Stimulated activated CD4-positive, alpha-beta T cell treated with anti-CD3 and anti-CD28 coated beads, Interleukin-1b, Interleukin-23, amount 100 ng/mL, for 1 hour (primary cell): ENCODE measurements at places on chromosomes 5 and 9.

DNA sequence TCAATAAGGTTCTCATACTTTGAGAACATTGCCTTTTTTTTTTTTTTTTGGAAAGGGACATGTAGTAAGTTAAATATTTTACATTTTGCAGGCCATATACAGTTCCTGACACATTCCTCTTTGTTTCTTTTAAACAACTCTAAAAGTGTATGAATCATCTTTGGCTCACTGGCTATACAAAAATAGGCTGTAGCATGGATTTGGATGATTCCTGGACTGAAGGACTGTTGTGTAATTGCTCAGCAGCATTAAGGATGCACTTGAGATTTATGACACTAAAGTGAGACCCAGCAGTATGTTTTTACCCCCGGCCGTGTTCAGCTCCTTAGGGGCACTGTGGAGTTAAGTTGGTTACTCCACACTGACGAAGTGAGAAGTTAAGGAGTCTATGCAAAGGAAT, 41.3 kb downstream of the VPS13A start:
- no peak for DNase-seq

- no peak for DNase-seq
Measured at GRCh38 chr9:107648153-107648715, 158.7 kb upstream of the KLF4 start.

DNA sequence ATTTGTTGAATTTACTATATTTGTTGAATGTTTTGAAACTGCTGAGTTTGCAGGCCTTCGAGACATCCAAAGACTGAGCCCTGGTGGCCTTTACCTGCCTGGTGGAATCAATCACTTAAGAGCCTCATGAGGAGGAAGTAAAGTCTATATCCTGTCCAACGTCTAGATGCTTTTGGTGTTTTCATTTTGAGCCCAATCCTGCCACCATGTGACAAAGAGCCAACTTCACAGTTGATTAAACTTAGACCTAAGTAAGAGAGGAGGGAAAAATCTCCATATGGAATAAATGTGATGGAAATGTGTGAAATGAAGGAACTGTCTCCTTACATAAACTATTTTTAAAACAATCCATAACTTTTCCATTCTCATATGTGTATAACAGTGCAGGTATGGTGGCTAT, 220.1 kb downstream of the PRR16 start:
- no peak for DNase-seq

GRCh38 chr9:110923601-110924000, 114.7 kb downstream of the LPAR1 start:
- no peak for DNase-seq

- no peak for DNase-seq
Measured at GRCh38 chr5:177303925-177304391, 359 bp downstream of the PRELID1 start.

DNA sequence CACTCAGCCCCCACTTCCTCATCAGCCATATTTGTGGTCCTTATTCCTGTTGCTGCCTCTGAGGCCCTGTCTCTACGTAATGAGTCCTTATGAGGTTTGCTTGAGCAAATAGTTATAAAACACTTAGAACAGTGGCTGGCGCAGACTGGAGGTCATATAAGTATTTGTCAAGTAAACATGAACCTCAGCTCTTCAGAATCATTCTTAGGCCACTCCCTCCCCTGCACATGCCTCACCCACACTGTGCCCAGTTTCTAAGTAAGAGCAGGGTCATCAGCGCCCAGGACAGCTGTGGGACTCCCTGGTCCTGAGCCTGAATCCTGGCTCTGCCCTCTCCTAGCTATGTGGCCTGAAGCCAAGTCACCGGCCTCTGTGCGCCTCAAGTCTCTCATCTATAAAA, 4.0 kb downstream of the ST6GALNAC4 start:
- DNase-seq: no peak

DNA sequence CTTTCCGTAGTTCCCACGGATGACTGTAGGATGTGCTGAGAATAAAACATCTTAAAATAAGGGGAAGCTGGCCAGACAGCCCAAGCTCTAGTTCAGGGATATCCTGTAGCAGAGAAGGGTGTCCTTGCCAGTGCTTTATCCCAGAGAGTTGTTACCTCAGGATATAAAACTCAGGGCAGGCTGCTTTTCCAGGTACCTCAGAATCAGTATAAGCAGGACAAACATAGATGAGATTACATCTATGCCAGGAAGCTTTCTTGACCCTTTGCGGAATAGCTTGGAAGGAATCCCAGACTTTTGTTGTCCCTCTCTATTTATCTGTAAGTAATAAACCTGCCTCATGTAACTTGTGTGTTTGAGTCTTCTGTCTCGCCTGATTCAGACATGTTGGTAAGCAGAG, 565.7 kb downstream of the PRDM9 start:
- DNase-seq: no peak

DNA sequence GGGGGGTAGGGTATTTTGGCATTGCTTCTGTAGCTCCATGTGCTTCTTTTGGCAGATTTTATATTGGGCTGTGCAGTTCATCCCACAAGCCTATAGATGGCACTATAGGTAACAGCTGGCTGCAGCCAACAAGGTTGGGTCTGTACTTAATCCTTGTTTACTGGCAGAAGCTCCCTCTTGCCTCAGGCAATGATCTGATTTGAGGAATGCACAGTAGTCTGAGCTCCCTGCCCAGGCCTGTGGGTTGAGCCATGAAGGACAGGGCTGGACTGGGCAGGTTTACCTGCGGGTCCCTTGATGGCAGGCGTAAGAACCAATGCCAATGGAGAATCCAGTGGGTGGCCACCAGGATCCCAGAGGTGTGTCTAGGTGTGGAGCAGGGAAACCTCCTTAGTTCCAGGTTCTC, 11.7 kb upstream of the OR1J2 start:
- DNase-seq: no peak

- DNase-seq: no peak
Measured at GRCh38 chr5:1945606-1946005, 62.9 kb upstream of the IRX4 start.

DNA sequence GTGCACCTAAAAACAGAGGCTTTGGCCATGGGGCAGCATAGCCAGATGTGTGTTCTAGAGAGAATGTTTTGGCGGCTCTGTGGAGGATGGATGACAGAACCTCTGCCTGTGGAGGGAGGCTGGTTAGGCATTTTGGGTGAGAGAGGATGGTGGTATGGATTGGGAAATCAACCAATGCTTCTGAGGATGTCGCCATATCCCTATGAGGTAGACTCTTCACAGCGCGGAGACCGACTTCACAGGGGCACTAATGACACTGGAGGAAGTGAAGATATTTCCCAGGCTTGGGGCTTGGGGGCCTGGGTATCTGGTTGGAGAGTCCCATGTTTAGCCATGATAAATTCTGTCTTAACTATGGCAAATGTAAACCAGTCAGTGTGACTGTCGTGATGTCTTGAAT, 140.6 kb upstream of the KLF4 start:
- DNase-seq: no peak

DNA sequence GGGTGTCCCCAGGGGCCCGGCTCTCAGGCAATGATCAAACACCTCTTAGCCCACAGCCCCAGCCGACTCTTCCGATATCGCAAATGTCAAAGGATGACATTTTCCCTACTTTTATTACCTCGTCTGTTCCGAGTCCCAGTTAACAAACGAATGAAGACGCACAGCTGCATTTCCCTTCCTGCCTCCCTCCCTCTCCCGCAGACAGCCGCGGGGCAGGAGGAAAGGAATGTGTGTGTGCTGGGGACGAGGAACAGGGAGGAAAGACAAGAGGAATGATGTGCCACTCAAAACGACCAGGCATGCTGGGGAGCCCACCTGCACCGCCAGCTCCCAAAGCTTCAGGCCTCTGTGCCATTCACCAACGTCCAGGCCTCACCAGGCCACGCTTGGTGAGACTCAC, 125.9 kb upstream of the SARDH start:
- no peak for DNase-seq

GRCh38 chr9:127196826-127197145, 67.8 kb upstream of the GARNL3 start:
- DNase-seq: no peak

- no peak for DNase-seq
Measured at GRCh38 chr5:132027027-132027426, 15.6 kb upstream of the ACSL6 start.

DNA sequence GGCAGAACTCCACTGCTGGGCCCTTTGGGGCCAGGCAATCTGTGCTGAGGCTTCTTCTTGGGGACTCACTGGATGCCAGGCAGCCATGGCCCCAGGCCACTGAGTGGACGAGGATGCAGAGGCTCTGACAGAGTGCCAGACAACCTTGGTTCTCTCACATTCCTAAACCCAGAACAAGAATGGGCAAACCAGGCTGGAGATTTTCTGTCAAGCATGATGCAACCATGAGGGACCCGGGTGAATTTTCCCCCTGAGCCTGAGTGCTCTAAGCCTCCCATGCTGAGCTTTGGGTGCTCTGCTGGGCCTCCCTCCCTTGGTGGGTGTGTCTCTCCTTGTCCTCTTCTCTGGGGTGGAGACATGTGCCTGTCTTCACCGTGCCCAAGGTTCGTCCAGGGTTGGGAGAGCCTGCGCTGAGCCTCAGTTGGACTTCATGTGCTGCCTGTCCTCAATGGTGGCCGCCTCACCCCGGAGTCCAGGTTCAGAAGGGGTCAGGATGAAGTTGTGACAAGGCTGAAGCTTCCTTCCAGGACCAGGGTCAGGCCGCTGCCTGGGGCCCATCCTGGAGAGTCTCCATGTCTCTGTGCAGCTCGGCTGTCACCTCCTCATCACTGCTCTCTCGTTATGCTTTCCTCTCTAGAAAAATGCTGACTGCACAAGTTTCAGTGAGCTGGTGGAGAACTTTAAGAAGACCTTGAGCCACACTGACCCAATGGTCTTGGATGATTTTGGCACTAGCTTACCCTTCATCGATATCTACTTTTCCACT, 24.1 kb downstream of the PITX1 start:
- DNase-seq: no peak

DNA sequence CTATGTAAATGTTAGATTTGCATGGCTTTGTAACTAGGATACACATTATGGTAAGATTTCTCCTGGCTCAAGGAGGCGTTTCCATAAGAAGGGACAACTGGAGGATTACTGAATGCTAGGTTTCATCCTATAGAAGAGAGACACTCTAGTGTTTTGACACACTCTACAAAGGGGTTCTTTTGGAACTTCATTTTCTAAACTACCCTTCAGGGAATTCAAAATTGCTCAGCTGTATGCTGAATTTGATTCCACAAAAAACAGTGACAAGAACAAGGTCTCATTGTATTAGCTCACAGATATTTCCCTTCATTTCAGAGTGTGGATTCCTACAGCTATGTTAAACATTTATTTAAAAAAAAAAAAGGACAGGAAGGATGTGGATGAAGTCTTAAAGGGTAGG, 151.7 kb downstream of the PPP2R2B start:
- DNase-seq: no peak

- no peak for DNase-seq
Measured at GRCh38 chr9:14323083-14323971, 9.4 kb upstream of the NFIB start.

GRCh38 chr5:178668579-178668978, 41.7 kb upstream of the CLK4 start:
- no peak for DNase-seq

DNA sequence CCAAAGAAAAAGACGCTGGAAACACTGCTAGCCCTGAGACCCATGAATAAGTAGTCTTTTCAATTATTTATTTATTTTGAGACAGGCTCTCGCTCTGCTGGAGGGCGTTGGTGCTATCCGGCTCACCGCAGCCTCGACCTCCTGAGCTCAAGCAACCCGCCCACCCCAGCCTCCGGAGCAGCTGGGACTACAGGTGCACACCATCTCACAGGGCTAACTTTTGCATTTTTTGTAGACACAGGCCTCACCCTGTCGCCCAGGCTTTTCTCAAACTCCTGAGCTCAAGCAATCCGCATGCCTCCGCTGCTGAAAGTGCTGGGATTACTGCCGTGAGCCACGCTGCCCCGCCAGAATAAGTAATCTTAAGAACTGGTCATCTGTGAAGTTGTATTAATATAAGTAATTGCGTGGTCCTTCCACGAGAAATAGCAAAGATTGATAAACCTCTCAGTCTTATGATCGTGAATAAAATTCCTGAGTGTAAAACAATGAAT, 1.6 kb downstream of the ANXA2R start:
- no peak for DNase-seq

DNA sequence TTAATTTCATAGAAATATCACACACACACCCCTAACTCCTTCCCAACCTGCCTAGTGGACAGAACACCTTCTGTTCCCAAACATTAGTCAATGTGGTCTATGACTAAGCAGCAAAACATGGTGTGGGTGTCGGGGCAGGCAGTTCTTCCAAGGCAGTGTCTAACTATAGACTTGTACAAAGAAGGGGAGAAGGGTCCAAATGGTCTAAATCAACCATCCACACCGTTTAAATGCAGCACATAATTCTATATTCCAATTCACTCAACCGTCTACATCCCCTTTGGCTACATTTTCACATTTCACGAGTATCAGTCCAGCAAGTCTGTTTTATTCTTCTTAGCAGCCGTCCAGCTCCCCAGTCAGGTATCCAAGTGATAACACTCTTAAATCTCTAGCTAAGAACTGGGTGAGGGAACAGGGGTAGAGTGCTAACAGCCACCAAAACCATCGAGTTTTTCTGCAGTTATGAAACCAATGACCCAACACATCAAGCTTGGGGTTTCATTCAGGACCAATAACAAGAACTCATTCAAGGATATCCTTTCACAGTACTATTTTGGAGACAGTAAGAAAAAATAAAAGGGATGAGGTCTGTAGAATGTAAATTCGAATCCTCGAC, 3.3 kb downstream of the ZNF608 start:
- no peak for DNase-seq

- DNase-seq: no peak
Measured at GRCh38 chr5:95907740-95908706, 53.6 kb downstream of the ELL2 start.

DNA sequence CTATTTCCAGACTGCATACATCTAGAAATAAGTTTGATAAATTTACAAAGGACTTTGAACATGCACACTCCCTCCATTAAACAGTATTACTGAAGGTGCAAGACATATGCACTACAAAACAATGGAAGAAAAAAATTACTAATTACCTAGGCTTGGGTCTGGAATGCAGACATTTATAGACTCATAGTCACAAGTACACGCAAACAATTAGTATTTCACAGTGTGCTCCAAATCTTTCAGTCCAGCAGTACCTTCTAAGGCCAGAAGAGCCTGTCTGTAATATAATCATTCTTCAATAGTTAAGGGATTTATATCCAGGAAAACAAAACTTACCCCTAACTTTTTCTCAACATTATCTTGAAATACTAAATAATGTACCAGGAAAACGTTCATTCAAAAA, 11.2 kb downstream of the RICTOR start:
- DNase-seq: no peak

DNA sequence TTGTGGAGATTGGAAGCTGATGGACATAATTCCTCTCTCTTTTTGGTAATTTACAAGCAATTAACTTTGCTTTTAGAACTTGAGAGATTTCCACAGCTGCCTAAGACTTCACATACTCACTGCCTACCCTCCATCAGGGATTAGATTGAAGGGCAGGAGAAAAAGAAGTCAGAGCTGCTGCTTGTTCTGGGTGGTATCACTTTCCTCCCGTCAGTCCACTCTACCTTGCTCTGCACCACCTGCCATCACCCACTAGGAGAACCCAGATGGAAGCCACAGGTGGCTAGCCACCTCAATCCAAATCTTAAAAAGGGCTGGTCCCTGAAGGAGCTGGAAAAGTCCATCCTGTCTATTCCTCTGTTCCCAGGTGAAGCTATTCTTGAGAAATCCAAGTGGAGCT, 10.5 kb downstream of the IRF1 start:
- DNase-seq: no peak

- DNase-seq: no peak
Measured at GRCh38 chr9:23663125-23663524, 162.9 kb downstream of the ELAVL2 start.
